ENCODE measurements at places on chromosomes 5 and 9.
A peak's percentile ranks its signal among the peaks of the same experiment; 100 is the strongest.

DNA sequence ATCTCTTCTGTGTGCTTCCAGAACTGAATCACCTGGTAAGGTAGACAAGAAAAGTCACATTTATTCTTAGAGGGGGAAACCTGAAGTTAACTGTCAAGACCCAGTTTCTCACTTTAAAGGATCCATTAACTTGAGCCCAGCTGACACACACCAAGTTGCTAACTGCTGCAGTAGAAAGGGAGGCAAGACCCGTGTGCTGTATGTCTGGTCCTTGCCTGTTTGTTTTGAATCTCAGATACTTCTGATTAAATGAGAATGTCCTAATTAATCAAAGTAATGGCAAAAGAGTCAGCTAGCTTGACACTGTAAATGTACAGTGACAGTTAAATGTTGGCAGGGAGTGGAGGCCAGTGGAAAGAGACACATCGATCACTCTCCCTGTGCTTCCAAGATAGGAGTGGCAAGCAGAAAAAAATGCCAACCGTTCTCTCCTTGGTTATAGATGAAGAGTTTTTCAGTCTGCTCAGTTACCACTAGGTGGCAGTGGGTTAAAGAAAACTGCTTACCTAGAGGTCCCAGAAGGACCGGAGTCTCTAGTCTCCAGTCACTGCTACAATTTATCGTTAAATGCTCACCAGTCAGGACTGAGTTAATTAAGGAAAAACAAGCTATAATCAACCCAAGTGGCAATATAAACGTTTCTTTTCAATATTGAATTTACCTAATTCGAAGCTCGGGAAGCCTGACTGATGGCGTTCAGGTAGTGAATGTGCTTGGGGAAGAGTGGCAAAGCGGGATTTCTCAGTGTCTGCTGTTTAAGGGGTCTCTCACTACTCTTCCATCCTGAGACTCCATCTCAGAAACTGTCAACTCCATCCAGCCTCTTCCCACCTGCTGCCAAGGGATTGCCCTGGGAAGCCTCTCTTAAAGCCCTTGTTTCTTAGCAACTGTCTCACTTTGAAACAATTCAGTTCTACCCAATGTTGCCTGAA, 18.4 kb downstream of the LSM11 start:
- DNase-seq: peak; percentile 59

- no peak for DNase-seq
Observed at GRCh38 chr5:10779592-10779991, 18.6 kb upstream of the DAP start.

DNA sequence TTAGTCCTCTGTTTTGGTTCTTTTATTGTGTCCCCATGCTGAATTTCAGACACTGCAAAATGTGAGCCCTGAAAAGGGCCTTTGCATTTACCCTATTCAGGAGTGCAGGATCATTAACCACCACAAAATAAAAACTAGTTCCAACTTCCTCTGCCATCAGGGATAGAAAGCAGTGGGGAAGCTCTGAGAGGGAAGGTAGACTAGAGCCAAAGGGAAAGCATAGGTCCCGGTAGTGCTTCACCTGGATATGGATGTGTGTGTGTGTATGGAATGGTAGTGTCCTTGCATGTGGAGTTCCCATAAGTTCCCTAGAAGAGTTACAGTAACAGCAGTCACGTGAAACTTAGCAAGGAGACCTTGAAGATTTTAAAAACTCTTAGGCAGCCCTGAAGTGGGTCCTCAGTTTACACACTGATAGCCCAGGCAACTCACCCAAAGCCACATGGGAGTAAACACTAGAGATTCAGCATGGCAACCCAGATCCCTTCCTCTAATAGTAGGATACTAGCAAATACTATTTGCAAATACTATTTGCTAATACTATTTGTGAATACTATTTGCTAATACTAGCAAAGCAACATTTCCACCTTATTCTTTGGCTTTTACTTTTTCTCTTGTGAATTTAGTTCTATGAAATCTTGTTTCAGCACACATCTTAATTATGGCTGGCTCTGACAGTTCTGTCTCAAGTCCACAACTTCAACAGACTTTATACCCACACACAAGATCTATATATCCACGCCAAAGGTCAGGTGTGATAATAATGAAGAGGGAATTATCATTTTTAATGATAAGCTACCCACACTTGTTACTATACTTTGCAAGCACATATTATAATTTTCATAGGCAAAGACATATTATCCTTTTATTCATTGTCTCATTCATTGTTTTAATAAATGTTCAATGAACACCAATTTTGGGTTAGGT, 70.4 kb upstream of the IFNE start:
- DNase-seq: no peak

DNA sequence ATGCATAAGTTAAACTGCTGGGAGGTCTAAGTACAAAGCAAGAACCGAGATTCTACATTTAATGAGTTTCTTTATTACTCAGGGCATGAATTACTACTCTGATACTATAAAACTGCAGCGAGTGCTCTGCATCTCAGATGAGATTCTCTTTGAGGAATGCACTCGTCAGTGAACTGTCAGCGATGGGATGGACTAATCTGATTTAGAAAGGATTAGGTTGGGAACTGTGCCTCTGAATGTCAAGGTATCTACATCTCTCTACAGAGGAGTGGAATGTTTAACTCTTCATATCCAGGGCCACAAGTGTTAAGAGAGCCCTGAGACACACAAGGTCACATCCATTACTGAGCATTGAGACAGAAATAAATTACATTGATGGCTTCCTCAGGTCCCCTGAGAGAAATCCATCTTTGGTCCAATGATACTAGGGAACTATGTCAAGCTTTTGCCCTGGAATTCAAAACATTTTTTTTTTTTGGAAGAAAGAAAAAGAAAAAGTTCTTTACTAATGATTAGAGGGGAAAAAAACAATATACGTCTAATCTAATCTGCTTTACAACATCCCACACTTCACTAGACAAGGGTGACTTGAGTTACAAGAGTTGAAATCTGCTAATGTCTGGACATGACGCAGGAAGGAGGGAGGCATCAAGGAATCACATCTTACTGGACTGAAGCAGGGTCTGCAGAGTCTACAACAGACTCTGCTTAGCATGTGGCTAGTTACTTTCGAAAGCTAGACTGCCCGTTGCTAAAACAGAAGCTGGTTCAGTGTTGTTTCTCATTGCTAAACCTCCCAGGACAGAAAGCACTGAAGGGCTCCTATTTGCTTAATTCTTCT, 270.0 kb upstream of the TLE4 start:
- no peak for DNase-seq

- no peak for DNase-seq
Observed at GRCh38 chr5:80904533-80905187, 55.5 kb upstream of the RASGRF2 start.

DNA sequence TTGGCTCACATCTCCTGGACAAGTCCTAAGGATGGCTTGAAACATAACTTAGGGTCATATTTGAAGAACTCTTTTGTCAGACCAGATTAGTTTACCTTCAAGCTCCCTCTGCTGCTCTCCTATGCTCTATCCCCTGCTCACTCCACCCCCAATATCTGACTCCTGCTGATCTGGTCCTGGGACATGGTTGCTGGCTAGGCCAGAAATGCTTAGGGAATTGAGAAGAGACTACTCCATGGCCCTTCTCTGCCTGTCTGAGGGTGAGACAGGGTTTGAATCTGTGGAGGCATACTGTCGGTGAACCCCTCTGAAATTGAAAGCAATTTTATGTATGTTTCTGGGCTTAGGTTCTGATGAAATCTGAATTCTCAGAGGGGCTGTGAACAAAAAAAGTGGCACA, 3.3 kb downstream of the OTULIN start:
- DNase-seq: peak; percentile 21

Data from CD4-positive, alpha-beta T cell treated with Interleukin-17A for 1 hour (primary cell).